Lung (tissue), 17 donors: ENCODE measurements at places on chromosomes 12 and 14. TPM values are rescaled to one million over a fixed set of nuclear protein-coding genes. Genes with fewer than 3 reads are reported as not detected.

- no peaks in the 10 kb centered on the region for H3K36me3 ChIP-seq
- H3K4me3 ChIP-seq, result no peak overlapping the region
- no peaks in the 10 kb centered on the region for H3K4me1 ChIP-seq
- no peaks in the 10 kb centered on the region for H3K27me3 ChIP-seq
- H3K27ac ChIP-seq, result no peak overlapping the region
- no peak for DNase-seq
These were observed 218.5 kb downstream of the SLC6A15 start for GRCh38 chr12:84694116-84694515.

CD163 gene
- total RNA-seq, result 596 TPM

CTSG gene
- 9.6 TPM for total RNA-seq

FAM186B gene
- total RNA-seq, result 0.54 TPM

DNA sequence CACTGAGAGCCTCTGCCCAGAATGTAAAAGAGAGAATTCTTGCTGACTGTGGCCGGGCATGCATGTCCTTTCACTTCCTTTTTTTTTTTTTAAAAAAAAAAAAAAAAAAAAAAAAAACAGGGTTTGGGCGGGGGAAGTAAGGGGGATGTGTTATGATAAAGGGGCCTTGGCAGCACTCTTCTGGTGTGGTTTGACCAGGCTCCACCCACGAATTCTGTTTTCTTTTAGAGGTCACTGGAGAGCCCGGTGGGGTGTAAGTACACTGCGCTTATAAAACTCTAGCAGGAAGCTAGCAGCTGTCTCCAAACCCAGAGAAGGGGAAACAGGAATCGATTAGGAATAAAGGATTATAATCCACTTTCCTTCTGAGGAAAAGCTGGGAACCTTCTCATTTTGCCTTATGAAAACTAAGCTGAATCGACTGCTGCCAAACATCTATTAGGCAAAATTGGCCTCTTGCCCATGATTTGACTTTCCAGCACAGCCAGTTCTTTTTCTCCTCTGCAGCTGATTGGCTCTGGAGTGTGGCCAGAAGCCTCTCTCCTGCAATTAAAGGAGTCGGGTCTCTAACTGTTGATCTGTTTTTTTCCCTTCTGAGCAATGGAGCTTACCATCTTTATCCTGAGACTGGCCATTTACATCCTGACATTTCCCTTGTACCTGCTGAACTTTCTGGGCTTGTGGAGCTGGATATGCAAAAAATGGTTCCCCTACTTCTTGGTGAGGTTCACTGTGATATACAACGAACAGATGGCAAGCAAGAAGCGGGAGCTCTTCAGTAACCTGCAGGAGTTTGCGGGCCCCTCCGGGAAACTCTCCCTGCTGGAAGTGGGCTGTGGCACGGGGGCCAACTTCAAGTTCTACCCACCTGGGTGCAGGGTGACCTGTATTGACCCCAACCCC is 27.7 kb upstream of the HIGD1C start:
- H3K4me1 ChIP-seq, result peaks cover 51% of the 10 kb centered on the region
- peaks cover 7% of the 10 kb centered on the region for H3K36me3 ChIP-seq
- H3K27ac ChIP-seq, result peak overlapping the region; percentile 88
- no peaks in the 10 kb centered on the region for H3K27me3 ChIP-seq
- H3K4me3 ChIP-seq, result peak overlapping the region; percentile 82
- peak; percentile 99 for DNase-seq

SOX5 gene
- total RNA-seq, result 13.0 TPM

SLC17A8 gene
- total RNA-seq, result 0.43 TPM

DNA sequence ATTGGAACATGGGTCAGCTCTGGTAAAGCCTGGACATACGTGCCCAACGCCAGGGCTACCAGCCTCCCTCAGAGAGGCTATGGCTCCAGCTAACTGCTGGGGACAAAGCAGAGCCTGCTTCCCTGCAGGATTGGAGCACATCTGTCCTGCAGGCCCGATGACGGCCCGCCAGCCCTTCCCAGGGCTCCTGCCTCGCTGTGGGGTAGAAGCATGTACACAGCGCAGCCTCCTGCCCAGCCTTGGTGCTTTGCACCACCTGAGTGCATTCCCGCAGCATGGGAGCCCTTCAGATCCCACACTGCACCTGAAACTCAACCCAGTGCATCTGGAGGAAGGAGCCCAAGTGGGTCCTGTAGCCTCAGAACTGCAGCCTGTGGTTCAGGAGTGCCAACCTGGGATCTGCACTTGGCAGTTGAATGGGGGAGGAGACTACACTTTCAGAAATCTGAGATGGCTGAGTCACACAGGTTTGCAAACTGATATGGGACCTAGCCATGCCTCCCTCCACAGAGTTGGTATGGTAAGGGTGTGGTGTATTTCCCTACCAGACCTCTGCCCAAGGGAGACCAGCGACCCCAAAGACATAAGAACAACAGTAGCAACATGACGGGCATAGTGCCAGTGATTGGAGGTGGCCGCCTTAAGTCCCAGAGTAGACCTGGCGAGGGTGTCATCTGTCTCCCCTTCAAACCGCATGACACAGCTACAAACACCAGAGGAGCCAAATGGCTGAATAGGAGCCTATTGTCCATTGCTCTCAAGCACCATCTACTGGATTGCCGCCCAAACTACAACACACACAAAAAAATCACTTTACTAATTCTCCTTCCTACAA is 273.9 kb upstream of the MIS18BP1 start:
- no peaks in the 10 kb centered on the region for H3K36me3 ChIP-seq
- DNase-seq, result no peak
- no peaks in the 10 kb centered on the region for H3K27me3 ChIP-seq

GRCh38 chr12:8950221-8950527 is 729 bp upstream of the M6PR start:
- H3K4me3 ChIP-seq, result peak overlapping the region; percentile 71
- no peaks in the 10 kb centered on the region for H3K27me3 ChIP-seq
- DNase-seq, result no peak
- peaks cover 6% of the 10 kb centered on the region for H3K36me3 ChIP-seq
- peaks cover 8% of the 10 kb centered on the region for H3K4me1 ChIP-seq
- H3K27ac ChIP-seq, result peak overlapping the region; percentile 97

DNA sequence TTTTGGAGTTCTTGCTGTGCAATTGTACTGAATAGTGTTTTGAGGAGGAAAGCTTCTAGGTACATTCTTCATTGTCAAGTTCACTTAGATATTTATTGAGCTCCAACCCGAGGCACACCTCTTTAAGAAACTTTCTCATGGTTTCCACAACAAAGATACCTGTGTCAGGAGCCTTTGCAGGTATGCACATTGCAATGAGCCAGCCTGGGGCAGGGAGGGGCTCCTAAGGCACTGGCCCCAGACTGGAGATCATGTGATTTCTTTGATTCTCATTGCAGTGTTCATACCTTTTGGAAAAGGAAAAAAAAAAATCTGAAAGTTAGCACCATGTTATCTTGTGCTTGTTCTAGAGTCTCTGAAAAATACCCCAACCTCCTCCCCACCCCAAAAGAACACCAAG is 80.3 kb downstream of the PRMT8 start:
- H3K4me3 ChIP-seq, result no peak overlapping the region
- no peaks in the 10 kb centered on the region for H3K27me3 ChIP-seq
- H3K36me3 ChIP-seq, result no peaks in the 10 kb centered on the region
- H3K4me1 ChIP-seq, result no peaks in the 10 kb centered on the region
- DNase-seq, result no peak

DNA sequence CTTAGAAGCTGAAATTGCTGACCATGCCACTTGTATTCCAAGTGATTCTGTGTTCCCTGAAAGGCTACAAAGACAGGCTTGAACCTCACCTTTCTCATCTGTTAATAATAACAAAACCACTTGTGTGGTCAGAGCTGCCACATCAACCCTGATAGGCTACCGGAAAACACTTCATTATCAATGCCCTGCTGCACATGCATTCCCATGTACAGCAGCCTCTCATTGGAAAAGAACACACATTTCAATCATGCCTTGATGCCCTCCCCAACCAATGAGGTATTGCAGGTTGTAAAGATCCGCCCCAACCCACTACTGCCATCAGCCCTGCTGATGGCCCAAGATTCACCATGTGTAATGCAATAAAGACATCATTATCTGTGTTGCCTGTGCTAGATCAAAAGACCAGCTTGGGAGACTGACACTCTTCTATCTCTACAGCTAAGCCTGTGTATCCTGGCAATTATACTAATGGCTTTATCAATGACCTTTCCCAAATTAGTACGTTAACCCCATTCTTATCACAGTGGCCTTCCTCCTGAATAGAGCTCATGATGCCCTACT is 2.8 kb downstream of the GPR19 start:
- no peaks in the 10 kb centered on the region for H3K36me3 ChIP-seq
- H3K4me1 ChIP-seq, result no peaks in the 10 kb centered on the region
- no peaks in the 10 kb centered on the region for H3K27me3 ChIP-seq
- DNase-seq, result no peak

DNA sequence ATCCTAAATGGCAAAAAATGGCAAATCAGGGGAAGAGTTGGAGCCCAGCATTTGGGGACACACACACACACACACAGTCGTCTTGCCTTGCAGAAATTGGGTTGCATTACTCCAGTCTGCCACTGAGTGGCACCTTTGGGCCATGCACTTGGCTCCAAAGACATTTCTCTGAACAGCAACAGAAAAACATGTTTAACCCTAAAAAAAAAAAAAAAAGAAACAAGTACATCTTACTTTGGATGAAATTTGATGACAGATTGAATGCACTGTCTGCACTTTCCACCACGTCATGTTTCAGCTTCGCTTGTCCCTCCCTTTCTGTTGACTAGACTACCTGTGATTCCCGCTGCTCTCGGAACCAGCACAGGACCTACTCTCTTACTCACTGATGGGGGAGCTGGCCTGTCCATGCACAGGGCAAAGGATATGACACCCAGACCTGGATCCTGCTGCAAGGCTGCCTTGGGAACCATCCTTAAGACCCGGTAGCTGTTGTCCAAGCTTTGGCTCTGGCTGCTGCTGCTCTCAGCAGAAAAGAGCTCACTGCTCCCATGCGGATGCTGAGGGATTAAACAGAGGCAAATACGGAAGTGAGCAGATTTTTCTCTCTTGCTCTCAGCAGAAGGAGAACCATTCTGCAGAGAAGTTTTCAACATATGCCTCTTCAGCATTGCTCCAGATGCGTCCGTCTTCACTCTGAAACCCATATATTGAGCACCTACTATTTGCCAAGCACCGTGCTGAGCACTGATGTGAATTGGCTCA is 376.8 kb downstream of the DPF3 start:
- DNase-seq, result peak; percentile 91
- no peaks in the 10 kb centered on the region for H3K36me3 ChIP-seq
- H3K27me3 ChIP-seq, result no peaks in the 10 kb centered on the region
- H3K4me3 ChIP-seq, result no peak overlapping the region
- no peaks in the 10 kb centered on the region for H3K4me1 ChIP-seq
- no peak overlapping the region for H3K27ac ChIP-seq

CYP27B1 gene
- 4.3 TPM for total RNA-seq
